ENCODE measurements at places on chromosomes 1 and 21.
A peak's percentile ranks its signal among the peaks of the same experiment; 100 is the strongest.

DNA sequence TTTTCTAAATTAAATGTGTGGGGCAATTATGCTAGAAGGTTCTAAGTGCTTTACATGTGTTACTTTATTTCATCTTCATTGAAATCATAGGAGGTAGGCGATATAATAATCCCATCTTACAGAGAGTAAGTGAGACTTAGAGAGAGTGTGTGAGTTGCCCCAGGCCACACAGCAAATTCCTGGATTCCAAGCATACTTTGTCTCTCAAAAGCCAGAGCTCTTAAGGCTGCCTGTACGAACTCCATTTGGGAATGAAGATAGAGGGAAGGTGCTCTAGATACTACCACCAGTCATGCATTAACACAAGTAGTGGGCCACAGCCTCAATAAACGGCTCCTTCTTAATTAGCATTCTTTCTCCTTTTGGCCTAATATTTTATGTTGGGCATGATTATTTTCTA lies 170.1 kb downstream of the SIPA1L2 start:
- no peak for DNase-seq

GRCh38 chr1:173195596-173196088 lies 11.5 kb downstream of the TNFSF4 start:
- DNase-seq = no peak

DNA sequence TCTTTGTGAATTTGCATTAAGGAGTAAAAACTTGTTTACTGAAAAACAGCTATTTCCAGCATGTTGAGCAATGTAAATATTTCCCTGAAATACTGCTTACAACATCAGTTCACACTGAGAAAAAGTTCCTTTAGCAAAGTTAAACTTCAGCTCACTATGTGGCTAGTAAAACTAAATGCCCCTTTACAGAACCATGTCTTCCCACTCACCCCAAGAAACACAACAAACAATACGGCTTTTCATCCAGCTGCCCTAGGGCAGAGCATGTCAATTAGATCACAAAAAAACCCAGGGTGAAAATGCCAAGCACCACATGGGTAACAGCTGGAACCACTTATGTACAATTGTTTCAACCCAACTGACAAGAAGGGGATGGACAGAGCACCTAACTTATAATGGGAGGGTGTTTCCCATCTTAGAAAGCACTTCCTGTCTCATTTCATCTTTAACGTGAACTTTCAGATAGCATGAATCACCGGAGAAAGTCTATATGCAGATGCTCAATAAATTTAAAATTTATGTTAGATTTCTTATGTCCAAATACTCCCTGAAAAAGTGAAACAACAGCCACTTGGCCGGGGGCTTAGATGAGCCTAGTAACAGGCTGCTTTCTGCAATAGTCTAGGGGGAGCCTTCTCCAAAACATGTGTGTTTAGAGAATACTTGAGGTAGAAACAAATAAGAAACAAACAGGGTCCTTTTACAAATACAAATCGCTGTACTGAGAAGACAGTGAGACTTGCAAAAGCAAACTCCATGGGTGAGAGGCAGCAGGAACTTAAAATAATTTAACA lies 6.6 kb downstream of the NID1 start:
- DNase-seq = no peak

GRCh38 chr1:64882574-64883255 lies 83.6 kb downstream of the JAK1 start:
- DNase-seq = no peak

- DNase-seq = no peak
Measured at GRCh38 chr1:239421811-239422210, 35.4 kb downstream of the CHRM3 start.

DNA sequence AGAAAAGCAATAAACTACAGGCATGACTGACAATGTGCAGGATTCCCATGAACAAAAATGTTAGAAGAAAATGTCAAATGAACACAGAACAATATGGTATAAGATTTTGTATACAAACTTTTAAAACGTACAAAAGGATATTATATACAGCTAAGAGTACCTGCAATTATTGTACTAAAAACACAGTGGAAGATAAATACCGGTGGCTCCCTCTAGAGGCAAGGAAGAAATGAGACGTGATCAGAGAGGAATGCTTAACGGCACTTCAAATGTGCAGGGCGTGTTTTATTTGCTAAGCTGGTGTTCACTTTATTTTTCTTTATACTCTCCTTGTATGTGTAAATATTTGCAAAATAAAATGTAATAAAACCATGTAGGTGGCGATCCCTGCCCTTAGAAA lies 191.8 kb upstream of the SAMSN1 start:
- no peak for DNase-seq

- no peak for DNase-seq
Measured at GRCh38 chr21:32004291-32004690, 131.5 kb downstream of the HUNK start.

DNA sequence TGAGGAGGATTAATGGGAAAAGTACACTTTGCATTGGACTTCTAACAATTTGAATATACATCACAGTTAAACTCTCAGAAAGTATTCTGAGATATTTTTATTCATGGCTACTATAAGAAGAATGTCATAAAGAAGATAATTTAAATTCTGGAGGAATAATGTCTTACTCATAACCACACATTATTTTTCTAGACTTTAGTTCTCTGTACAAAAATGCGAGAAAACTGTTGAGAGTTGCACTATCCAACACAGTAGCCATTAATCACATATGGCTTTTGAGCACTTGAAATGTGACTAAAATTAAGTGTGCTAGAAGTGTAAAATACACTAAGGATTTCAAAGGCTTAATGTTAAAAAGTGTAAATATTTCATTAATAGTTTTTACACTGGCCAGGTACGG lies 53.8 kb downstream of the CRB1 start:
- no peak for DNase-seq

- DNase-seq = no peak
Measured at GRCh38 chr1:230643908-230644307, 1.6 kb downstream of the COG2 start.

DNA sequence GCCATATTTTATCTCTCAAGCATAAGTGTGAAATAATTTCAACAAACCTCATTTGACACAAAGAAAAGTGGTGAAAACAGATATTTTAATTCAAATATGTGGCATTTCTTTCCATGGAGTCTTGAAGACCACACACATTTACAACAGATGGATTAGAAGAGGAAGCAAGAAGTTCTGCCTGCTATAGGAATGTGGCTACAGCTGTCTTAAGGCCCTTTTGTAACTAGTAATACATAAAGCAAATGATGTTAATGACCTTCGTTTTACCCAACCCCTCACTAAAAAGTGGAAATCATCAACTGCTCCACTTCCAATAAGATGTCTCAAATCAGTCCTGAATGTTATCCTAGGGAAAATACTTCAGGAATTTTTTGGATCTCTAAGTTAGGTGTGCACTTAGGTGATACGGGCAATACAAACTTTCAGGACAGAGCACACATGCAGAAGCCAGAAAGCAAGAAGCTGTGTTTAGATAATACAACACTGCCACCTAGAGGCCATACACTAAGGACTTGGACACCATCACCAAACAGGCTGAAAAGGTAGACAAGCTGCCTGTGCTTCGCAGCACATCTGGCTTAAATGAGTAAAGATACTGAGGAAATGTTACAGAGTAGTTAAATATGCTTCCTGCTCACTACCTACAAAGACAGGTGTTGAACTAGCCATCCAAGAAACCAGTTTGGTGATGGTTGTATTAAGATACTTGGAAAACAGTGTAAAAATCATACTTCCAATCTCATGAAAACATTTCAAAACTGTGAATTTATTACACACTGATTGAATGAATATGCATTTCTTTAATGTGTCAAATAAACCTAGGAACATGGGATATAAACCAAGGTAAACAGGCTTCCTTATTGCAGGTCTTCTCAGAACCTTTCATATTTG lies 24.4 kb downstream of the RRAGC start:
- peak; percentile 97 for DNase-seq

- DNase-seq = no peak
Measured at GRCh38 chr1:218717575-218717974, 372.4 kb downstream of the TGFB2 start.

DNA sequence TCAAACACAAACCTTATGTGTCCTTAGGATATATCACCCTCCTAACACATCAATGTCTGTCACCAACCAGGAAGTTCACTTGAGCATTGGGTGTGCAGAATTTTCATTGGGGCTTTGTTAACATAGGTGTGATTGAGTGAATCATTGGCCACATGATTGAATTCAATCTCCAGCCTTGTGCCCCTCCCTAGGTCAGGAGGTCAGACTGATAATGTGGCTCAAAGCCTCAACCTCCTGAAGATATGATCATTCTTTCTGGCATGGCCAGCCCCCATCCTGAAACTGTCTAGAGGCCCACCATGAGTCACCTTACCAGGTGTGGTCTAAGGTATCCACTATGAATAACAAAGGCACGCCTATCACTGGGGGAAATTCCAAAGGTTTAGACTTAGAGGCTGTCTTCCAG lies 90.1 kb downstream of the PKN2 start:
- no peak for DNase-seq

DNA sequence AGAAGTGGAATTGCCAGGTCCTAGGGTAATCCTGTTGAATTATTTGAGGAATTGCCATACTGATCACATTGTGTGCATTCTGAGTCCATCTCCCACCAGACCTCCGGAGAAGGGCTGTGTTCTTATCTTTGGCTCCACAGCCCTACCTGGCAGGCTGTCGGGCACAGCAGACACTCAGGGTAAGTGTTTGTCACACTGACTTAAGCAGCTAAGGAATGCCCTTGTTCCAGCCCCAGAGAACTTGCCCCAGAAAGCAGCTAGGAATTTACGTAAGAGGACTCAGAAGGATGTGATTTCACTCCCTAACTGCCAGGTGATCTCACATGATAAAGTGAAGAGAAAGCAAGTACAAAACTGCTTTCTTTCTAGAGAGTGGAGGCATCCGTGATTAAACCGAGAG lies 21.0 kb downstream of the VASH2 start:
- DNase-seq = no peak

DNA sequence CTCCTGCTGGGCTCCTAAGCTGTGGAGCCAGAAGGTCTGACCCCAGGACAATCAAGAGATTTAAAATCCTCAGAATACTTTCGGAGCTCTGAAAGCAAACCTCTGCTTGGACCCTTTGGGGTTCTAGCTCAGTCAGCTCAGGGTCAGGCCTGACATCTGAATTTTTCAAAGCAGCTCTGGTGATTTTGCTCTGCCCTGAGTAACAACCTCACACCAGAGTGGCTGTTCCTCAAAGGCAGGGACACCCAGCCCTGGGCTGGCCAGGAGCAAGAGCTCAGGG lies 11.9 kb downstream of the SLC1A7 start:
- no peak for DNase-seq

- DNase-seq = no peak
Measured at GRCh38 chr1:13830616-13831280, 130.8 kb downstream of the PRDM2 start.

- no peak for DNase-seq
Measured at GRCh38 chr1:39127513-39127912, 77.0 kb upstream of the MACF1 start.

DNA sequence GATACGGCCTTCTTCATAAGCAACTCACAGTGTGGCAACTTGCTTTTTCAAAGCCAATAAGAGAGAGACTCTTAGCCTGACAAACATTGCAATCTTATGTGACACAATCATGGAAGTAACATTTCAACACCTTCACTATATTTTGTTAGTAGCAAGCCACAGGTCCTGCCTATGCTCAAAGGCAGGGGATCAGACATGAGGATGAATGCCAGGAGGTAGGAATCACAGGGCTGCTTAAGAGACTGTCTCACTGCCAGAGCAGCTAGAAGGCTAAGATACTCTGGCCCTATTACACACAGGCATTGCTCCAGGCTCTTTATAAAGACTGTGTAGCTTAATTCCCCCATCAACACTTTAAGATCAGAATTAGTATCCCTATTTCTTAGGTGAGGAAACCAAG lies 236.2 kb upstream of the KAZN start:
- DNase-seq = no peak

DNA sequence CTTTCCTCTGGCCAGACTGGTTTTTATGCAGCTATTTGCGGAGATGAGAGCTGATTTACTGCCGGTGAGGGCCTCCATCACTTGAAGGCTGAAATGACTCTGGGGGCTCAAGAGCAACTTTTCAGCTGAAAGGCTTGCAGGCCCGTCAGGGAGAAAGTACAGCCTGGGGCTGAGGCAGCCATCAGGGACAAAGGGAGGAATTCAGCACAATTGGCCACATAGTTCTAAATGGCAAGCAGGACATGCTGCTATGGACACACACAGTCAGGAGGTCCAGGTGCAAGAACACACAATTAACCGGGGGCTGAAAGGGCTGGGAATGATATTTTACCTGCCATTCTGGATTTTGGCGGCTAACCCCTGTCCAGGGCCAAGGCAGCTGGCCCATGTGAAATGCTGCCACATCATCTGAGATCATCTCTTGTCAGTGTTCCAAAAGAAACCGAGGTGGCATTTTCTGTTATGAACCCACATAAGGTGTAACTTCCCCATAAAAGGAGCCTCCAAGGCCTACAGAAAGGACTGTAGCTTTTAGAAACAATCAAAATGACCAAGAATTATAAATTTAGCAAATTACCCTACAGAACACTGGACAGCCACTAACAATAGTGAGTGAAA lies 58.2 kb downstream of the LMX1A start:
- no peak for DNase-seq

- DNase-seq = no peak
Measured at GRCh38 chr1:118099686-118100085, 85.3 kb downstream of the SPAG17 start.

DNA sequence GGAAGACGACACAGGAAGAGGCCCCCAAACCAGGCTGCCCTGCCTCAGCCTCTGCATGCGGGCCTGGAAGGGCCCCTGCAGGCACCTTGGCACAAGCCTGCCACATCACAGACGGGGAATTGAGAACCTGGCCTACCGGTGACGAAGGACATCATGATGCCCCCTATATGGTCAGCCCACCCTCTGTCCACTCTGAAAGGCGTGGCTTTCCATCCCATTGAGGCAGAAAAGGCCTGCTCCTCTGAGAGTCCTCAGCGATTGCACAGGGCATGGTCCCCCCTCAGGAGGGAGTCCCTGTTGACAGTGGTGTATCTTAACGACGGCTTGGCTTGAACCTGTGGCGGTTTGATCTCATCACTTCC lies 11.4 kb downstream of the KRTAP10-1 start:
- no peak for DNase-seq

DNA sequence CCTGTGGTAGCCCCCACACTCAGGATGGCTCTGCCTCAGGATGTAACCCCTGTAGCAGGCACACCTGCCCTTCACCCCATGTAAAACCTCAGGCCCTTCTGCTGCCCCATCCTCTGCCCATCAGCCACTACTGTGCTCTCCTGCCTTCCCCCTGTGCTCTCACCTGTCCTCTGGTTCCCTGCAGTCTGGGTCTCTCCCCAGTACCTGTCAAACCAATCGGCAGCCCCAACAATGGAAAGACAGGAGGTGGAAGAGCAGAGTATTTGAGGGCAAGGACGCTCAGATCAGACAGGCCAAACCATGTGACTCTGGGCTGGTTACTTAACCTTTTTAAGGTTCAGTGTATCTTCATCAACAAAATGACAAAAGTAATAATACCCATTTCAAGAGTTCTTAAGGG lies 30.9 kb downstream of the SMIM12 start:
- DNase-seq = no peak
